Heart left ventricle (tissue), 16 donors: ENCODE measurements at places on chromosomes 3 and 15. TPM values are rescaled to one million over a fixed set of nuclear protein-coding genes. Genes with fewer than 3 reads are reported as not detected.

The C3orf49 gene
- total RNA-seq = not detected

The IGF2BP2 gene
- 21.8 TPM for total RNA-seq

The GOLGA8O gene
- total RNA-seq = not detected

The SEMA3G gene
- total RNA-seq = 29.0 TPM

The CHDH gene
- 7.0 TPM for total RNA-seq

The CAV3 gene
- total RNA-seq = 17.4 TPM

The ANKRD34C gene
- total RNA-seq = 1.3 TPM

DNA sequence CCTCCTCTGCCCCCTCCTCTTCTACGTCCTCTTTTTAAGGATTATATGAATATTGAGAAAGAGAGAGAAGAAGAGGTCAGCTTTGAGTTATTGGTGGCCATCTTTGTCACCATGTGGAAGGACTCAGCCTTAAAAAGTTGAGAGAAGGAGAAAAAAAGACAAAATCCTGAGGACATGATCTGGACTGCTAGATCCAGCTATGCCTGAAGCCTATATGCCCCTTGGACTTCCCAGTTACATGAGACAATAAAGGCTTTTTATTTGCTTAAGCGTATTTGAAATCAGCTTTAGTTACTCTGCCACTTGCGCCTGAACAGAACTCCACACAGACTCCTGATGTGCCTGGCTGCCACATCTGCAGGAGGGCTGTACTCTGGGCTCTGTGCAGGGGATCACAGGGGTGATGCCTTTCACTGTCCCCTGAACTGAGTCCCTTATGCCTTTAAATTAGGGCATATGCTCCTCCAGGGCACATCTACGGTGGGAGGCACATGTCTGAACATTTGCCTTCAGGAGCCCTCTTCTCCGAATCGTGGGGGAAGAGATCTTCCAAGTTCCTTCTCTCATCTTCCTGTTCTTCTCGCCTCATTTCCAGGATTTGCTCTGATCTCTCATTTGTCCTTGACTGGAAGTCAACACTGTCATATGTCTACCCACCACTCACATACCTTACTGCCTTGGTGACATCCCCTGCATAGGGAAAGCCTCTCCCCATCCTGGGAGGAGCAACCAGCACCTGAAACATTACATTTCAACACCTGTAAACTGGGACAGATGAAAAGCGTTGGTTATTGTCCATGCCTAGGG, 14.0 kb upstream of the PLA2G4E start:
- DNase-seq = no peak

DNA sequence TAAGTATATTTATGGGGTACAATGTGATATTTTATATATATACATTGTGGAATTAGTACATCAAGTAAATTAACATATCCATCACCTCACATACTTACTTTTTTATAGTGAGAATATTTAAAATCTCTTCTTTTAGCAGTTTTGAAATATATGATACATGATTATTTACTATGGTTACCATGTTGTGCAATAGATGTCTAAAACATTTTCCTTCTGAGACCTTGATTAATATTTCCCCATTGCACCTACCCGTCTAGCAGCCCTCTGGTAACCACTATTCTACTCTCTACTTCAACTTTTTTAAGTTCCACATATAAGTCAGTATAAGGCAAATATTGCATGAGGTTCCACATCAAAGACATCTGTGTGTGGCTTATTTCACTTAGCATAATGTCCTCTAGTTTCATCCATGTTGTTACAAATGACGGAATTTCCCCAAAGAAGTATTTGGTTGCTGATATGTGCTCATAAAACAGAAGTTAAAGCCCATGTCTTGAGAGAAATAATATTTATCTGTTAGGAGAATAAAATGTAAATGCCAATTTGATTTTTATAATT, 29.6 kb upstream of the NFKBIZ start:
- DNase-seq = no peak

- DNase-seq = no peak
These were observed 65.0 kb upstream of the SEMA6D start for GRCh38 chr15:47652328-47652727.

DNA sequence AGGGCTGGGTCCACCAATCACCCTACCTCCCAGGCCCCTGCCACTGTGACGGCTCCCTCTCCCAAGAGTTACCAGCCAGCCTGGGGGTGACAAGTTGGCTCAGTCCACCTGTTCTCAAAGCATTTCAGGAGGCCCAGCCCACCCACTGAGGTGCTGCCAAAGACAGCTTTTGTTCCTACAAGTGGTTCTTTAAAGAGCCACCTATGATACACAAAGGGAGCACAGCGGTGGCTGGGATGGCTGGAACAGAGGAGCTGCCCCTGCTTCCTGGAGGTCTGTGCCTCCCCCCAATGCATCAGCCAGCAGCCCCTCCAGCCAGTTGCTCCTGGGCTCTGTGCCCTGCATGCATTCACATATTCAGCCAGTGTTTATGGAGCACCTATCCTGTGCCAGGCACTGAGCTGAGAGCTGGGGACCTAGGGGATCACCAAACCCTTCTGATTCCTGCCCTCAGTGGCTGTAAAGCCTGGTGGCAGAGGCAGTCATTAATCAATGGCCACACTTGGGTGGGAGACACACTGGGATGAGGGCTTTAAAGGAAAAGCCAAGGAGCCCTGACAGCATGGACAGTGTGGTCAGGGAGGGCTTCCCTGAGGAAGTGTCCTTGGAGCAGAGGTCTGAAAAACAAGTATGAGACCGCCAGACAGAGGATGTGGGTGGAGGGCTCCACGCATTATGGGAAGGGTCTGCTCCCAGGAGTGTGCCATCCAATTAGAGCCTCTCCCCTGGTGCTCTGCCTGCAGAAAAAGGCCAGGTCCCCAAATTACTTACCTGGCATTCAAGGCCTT, 107.1 kb upstream of the LINGO1 start:
- no peak for DNase-seq

- DNase-seq = peak; percentile 63
These were observed 23.7 kb upstream of the TPRG1 start for GRCh38 chr3:189148081-189148507.

GRCh38 chr3:137852391-137852830, 88.3 kb downstream of the SOX14 start:
- DNase-seq = no peak

- DNase-seq = no peak
These were observed 17.3 kb upstream of the SOX14 start for GRCh38 chr3:137746808-137747207.

- no peak for DNase-seq
These were observed 540.8 kb downstream of the FGF12 start for GRCh38 chr3:192186498-192186897.

DNA sequence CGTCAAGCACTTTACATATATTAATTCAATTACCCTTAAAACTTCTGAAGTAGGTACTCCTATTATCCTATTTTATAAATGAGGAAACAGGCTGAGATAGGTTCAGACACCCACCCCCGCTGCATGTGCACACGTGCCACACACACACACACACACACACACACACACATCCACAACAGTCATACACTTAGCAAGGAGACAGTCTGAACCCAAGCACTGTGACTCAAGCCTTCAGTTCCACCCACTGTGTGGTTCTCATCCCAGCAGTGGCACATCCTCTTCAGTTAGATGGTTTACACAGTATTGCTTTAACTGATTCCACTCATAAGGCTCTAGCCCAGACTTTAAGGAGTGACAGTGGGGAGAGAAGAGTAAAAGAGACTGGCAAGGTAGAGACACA, 91.1 kb upstream of the FGF7 start:
- DNase-seq = no peak

DNA sequence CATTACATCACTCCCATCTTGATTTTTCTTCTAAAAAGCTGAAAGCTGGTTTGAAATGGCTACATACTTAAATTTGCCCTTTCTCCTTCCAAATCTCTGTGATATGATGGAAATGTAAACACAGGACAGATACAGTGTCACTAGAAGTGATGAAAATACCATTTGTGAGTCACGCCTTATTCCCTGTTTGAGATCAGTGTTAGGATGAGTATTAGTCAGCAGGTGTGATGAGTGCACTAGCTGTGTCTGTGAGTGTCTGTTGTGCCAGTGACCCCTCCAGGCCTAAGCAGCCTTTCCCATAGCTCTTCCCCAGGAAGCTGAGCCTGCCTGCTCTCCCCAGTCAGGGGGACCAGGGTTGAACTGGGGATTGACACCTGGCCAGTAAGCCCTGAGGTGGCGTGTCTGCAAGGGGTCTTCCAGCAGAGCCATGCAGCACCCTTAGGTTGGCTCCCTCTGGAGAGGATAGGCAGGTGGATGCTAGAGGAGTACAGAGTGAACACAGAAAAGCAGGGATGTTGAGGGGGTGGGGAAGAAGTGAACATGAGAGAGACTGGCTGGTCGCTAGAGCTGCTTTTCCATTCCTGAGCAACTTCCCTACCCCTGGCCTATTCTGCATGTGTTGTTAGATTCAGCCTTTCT, 92.0 kb downstream of the PDE8A start:
- no peak for DNase-seq

DNA sequence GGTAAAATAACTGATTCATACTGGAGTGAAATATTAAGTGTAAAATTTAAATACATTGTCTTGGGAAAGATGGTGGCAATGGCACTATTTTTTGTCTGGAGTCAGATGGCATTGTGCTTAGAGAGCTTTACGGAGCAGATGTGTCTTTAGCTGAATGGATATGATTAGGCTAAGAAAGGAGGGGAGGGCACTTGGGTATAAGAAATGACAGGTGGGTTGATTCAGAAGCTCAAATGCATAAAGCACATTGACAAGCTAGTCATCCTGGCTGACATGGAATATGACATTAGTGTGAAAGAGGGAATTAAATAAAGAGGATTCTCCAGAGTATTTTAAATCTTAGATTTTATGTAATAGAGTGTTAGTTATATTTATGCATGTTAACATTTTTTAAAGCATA, 570.1 kb upstream of the CBLB start:
- DNase-seq = no peak

- DNase-seq = no peak
These were observed 4.9 kb downstream of the CALML4 start for GRCh38 chr15:68200016-68200861.

DNA sequence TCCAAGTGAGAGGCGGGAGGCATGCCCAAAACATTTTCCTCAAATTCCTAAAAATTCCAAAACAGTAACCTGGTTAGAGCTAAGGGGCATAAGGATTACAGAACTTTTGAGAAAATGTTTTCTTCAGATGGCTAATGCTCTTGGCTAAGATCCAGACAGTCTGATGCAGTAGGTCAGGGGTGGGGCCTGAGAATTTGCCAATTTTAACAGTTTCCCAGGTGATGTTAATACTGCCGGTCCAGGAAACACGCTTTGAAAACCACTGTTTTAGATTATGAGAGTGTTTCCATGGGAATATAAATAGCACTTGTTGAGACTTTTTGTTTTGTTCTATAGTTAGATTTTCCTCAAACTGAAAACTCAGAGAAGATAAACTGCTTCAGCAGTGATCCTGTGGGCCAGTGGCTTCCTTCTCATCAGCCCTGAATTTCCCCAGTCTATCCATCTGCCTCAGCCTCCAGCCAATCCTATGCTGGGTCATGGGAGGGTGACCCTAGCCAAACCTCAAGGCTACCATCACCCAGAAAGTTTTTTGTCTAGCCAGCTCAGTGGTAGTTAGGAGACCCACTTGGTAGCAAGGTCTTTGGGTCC, 71.6 kb upstream of the ACP3 start:
- no peak for DNase-seq

GRCh38 chr3:166471074-166471767, 634.0 kb upstream of the BCHE start:
- no peak for DNase-seq

- no peak for DNase-seq
These were observed 9.4 kb downstream of the SNX1 start for GRCh38 chr15:64105113-64105704.

- DNase-seq = no peak
These were observed 452 bp downstream of the BBX start for GRCh38 chr3:107523289-107523538.

GRCh38 chr15:34734303-34734702, 20.5 kb downstream of the GJD2 start:
- DNase-seq = no peak

DNA sequence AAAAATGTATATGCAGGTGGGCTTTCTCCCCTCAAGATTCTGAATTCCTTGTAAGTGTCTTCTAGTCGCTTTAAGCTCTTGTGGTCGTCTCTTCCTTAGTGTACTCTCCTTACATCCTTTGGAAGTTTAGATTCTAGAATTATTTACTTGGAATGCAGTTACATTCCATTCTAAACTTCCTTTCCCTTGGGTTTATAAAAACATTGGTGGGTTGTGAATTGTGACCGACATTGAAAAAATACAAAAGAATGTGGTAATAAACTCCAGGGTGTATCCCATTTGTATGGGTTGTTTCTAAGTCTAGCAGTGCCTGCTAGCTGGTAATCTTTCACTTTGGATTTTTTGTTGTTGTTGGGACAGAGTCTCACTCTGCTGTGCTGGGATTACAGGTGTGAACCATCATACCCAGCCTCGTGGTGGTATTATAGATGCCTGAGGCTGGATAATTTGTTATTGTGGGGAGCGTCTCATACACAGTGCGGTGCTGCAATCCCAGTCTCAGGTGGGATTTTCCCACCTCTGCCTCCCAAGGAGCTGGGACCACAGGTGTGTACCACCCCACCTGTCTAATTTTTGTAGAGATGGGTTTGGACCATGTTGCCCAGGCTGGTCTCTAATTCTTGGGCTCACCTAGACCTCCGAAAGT, 9.1 kb downstream of the CHD2 start:
- no peak for DNase-seq
